ENCODE measurements at places on chromosomes 13 and 19.

- peak; percentile 72 for DNase-seq
Observed at GRCh38 chr19:1513499-1514294, 878 bp upstream of the ADAMTSL5 start.

- DNase-seq, result no peak
Observed at GRCh38 chr19:51009061-51009891, 7.9 kb upstream of the KLK8 start.

DNA sequence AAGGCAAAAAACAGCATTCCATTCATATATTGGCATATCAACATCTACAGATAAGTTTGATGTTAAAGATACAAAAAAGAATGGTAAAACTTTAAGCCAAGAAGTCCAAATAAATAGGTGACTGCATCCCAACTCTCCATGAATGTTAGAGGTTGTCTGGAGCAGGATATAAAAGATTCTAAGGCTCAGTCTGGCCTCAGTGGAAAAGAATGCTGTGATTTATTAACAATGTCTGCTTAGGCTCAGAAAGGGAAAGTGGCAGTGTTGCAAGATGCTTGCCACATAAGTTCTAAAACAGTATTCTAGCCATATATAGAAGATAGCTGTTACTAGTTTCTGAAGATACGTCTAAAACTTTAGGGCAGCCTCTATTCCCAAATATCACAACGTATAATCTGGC is 179.8 kb upstream of the NBEA start:
- DNase-seq, result no peak

DNA sequence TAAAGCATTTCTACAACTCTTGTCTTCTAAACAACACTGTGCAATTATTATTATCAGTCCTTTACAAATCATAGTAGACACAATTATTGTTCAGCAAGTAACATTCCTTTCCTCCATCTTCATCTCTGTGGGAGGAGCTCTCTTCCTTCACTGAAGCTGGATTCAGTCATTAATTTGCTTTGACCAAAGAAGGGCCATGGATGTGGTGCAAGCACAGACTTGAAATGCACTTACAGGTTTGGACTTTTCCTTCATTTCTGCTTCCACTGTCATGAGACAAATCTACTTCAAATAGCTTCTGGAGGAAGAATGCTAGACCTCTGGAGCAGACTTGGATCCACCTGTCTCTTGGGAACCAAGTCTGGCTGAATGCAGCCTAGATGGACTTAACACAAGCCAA is 336.6 kb upstream of the SLITRK6 start:
- no peak for DNase-seq

- no peak for DNase-seq
Observed at GRCh38 chr19:35270381-35270811, 1.6 kb downstream of the USF2 start.

GRCh38 chr13:70023516-70023915 is 84.1 kb upstream of the ATXN8OS start:
- DNase-seq, result no peak

GRCh38 chr13:48874165-48874564 is 101.5 kb upstream of the FNDC3A start:
- no peak for DNase-seq

GRCh38 chr13:42498521-42498920 is 75.4 kb upstream of the TNFSF11 start:
- no peak for DNase-seq

- no peak for DNase-seq
Observed at GRCh38 chr13:27347211-27347772, 76.7 kb downstream of the RASL11A start.

DNA sequence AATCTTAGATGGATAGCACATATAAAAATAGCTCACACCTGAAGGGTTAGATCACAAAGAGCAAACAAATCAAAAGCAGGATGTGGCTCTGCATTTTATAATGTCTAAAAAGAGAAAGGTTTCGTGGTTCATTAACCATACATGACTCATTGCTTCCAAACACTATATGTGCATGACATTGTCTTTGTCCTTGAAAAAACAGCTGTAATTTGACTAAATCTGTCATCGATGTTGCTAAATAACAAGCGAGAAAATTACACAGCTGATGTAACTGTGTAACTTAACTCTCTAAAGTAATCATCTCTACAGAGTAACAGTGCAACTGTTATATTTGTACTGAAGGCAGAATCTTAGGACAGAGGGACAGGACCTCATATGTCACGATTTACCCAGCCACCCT is 383.1 kb upstream of the GPC6 start:
- DNase-seq, result no peak

DNA sequence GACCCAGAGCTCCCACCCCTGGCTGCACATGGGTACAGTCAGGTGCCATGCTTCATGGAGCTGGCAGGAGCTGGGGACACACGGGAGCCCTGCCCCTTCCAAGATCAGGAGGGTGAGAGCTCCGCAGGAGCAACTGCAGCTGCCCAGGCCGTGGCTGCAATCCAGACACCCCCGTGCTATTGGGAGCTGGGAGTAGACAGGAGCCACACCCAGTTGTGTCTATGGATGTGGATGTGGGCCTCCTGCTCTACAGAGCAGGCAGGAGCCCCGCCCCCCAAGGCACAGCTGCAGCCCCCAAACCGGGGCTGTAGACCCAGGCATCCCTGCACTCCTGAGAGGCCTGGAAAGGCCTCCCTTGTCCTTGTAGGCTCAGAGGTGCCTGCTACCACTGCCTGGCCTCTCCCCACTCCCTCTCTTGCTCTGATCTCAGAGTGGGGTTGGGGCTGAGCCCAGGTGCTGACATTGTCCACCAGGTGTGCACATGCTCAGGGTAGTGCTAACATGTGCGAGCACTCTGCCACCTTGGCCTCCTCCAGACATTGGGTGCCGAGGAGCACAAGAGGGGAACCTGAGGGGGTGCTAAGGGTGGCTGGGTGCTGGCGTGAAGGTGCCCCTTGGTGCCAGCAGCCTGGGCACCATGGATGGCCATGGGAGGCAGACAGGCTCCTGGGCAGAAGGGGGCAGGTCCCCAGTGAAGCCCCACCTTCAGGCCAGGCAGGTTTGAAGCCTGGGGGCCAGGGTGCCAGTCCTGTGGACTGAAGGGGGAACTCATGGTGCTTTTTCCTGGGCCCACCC is 8.0 kb upstream of the BAX start:
- no peak for DNase-seq

Measured in activated CD8-positive, alpha-beta T cell treated with anti-CD3 and anti-CD28 coated beads, Interleukin-2, amount 10 ng/mL, durations not matched to agents 7 days and 5 days (primary cell).